8988T (cell line): ENCODE measurements at places on chromosomes 2 and 18.

DNA sequence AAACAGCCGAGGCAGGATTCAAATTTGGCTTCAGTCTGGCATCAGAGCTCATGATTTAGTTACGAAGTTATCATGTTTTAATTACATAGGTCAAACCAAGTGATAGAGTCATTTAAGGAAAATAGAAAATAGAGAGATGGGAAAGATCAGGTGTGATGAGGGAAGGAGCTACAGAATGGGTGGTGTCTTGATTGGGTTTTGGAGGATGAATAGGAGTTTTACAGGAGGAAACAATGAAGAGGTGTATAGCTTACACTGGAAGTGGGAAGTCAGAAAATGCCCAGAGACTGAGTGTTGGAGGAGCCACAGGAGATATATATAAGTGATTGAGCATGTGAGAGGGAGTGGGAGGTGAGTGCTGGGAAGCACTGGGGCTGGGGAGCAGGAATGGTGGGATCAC lies 264.2 kb upstream of the TNP1 start:
- no peak for DNase-seq

- no peak for DNase-seq
Measured at GRCh38 chr18:49460976-49461601, 644 bp upstream of the DYM start.

GRCh38 chr2:33535421-33535820 lies 59.0 kb downstream of the RASGRP3 start:
- DNase-seq = no peak

DNA sequence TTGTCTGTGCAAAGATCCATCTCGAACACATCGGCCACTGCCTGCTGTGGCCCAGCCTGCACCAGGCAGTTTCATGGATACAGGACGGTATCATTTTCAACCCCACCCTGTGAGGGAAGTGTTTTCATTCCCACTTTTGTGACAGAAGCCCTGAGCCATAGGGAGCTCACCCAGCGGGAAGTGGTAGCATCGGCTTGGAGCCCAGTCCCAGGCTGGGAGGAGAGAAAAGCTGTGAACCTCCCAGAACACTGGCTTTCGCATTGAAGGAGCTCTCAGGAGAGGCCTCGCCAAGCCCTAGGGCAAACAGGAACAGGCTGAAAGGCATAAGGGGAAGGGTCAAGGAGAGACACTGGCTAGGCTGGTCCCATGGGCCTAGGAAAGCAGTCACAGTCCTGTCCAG lies 166.1 kb downstream of the TFCP2L1 start:
- no peak for DNase-seq

DNA sequence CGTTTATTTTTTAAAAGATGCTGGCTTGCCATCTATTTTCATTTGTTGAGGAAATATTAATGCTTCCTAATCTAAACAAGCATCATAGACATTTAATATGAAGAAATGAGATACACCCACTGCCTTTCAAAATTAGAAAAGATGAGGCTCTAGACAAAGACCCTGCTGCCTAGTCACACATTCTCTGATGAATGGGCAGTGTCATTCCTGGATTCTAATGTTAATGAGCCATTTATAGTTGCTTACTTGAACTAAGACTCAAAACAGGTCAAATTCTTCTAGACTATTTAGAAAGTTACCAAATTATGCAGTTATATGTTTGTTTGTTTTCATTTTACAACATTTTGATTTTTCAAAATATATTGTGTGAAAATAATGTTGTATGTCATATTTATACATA lies 237.6 kb downstream of the CDH7 start:
- DNase-seq = no peak

GRCh38 chr2:46451131-46451711 lies 28.1 kb upstream of the TMEM247 start:
- no peak for DNase-seq

DNA sequence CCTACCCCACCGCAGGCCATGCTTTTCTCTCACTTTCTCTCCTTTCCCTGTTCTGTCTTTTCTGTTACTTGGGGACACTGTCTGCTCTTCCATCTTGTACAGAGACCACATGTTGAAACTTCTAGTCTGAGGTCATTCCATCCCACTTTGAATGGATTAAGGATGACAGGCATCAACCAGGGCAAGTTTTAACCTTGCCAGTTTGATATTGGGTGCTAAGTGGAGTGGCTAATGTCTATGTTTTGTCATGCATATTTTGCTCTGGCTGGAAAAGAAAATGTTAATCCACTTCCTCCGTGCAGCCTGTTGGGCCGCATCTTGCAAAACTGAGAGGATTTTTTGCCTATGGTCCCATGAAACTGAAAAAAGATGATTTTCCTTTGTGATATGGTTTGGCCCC lies 205.5 kb upstream of the SESTD1 start:
- DNase-seq = no peak

GRCh38 chr2:214651451-214651850 lies 158.0 kb downstream of the BARD1 start:
- no peak for DNase-seq

DNA sequence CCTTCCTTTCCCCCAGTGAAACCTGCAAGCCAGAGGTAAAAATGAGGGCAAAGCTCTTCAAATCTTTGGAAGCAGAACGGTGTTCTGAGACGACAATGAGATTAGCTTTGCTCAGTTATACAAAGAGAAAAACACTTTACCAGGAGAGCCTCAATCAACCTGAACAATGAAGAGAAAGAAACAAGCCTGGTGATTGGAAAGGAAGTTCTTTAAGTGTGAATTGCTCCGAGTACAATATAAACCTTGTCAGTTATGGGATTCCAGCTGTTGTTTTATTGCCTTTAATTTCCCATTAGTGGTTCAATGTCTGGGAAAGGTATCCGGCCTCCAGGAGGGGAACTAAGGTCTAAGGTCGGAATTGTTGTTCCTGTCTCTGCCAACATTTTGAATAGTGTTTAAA lies 901.6 kb downstream of the EPHA4 start:
- no peak for DNase-seq

- no peak for DNase-seq
Measured at GRCh38 chr18:11199477-11199876, 50.1 kb upstream of the PIEZO2 start.

- DNase-seq = peak; percentile 55
Measured at GRCh38 chr2:1675633-1676032, 68.7 kb downstream of the PXDN start.
